NCI-H146 (cell line): ENCODE measurements at places on chromosomes 3 and 15.

- no peak for DNase-seq
These were observed 106.1 kb downstream of the MEGF11 start for GRCh38 chr15:66147440-66147839.

DNA sequence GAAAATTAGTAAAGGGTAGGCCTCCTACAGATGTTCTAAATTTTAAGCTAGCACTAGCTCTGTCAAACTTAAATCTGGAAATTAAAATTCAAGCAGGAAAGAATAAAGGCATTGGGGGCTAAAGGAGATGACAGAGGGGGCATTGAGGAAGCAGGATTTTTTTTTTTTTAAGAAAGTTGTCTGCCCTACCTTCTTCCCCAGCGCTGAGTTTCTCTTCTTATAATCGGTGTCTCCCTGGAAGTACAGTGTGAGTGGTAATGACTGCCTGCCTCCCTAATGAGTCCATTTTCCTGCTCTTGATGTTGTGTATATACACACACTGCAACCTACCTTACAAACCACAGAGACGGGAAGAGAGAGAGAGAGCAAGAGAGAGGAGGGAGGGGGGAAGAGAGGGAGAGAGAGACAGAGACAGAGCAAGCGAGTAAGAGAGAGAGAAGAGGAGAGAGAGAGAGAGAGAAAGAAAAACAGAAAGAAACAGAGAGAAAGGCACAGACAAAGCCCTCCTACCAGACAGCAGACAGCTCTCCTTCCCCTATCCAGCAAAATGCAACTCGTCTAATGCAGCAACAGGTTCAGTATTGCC lies 47.0 kb downstream of the ZBTB20 start:
- peak; percentile 94 for DNase-seq

GRCh38 chr15:26391567-26392194 lies 381.2 kb downstream of the GABRB3 start:
- no peak for DNase-seq

GRCh38 chr3:193996641-193997089 lies 139.3 kb upstream of the HES1 start:
- no peak for DNase-seq

GRCh38 chr3:108599677-108600409 lies 10.3 kb downstream of the DZIP3 start:
- DNase-seq, result no peak

GRCh38 chr15:68328443-68328842 lies 50.9 kb downstream of the FEM1B start:
- DNase-seq, result no peak

DNA sequence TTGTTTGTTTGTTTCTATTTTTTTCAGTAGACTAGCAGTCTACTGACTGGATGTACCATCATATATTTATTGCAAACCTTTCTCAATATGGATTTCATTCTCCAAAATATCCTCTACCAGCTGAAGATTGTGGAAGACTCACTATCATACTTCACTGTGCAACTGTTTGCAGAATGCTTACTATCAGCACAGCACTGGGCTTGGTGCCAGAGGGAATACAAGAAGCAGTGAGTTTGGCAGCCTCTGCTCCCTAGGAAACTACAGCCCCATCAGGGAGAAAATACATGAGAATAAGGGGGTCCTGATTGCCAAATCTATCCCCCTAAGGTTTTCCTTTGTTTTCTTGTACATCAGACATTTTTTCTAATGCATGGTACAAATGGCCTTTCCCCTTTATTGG lies 27.5 kb downstream of the AQP9 start:
- no peak for DNase-seq

DNA sequence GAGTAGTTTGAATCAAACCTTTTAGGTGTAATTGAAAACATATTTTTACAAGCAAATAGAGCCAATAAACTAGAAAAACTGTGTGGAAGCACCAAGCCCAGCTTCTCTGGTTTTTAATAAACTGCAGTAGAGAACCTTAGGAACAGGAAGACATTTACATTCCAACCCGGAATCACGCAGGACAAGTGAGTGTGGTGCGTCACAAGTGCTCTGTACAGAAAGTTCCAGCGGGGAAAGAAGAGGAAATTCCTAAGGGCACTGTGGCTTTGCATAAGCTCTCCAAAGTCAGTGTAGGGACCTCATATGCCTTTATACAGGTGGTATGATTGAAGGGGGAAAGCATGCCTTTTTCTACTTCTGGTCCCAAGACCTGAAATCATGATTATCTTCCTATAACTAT lies 21.6 kb downstream of the COL8A1 start:
- DNase-seq, result no peak

DNA sequence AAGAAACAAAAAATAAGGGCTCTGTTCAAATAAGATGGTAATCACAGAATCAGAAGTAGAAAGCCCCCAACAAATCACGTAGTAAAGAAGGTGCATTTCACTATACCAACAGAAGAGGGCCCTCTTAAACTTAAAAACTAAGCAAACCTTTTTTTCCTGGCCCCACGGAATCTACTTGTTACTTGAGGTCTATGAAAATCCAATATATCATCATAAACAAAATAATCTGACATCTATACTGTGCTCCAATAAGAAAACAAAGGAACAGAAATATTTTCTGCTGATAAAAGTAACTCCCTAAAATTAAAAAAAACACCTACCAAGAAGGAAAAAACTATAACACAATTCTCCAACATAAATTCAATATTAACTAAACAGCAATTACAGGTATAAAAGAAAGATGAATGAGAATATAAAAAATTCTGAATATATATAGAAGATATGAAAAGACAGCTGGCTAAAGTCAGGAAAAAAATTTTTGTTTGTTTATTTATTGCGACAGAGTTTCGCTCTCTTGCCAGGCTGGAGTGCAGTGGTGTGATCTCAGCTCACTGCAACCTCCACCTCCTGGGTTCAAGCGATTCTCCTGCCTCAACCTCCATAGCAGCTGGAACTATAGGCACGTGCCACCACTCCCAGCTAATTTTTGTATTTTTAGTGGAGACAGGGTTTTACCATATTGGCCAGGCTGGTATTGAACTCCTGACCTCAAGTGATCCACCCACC lies 81.8 kb downstream of the CLASP2 start:
- DNase-seq, result peak; percentile 54

DNA sequence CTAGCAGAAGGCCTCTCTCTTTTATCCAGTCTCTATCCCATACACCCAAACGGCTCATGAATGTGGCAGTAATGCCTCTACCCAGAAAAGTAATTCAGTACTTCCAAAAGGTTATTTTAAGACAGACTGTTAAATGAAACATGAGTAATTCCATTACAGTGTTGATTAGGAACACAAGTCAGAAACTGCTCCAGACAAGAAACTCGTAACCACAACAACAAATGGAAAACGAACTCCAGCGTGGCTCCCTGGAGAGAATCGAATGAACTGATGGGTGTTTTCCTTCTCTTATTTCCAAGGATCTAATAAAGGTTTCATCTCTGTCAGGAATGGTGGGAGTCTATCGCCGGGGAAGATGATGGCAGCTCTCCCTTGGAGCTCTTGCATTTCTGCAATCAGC lies 228.4 kb downstream of the MAGI1 start:
- DNase-seq, result no peak

DNA sequence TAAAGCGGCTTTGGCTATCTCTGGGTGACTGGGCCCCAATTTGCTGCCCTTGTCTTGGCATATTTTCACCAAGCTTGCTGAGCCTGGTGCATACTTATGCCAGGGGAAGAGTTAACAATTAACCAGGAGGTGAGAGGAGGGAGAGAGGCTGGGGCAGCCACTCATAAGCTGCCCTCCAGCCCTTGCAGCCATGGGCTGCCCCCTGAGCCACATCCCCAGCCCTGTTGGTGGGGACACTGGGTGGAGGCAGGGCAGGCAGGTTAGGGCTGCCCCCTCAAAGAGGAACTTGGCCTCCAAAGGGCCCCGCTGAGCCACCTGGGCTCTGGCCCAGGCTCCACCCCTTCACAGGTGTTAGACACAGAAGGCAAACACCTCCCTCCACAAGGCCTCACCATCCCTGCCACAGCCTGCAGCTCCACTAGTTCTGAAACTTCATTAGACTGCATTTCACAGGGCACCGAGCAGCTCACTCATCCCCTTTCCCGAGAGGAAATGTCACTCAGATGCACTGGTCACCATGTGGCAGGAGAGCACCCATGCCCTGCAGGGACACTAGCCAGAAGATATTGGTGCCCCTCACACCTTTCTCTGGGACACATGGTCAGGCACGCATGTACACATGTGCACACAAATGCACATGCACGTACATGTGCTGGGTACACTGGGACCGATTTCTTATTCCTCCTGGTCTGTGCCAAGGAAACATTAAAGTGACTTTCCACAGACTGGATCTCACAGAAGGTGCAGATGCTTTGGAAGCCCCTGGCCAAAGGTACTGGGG lies 20.2 kb downstream of the AMOTL2 start:
- no peak for DNase-seq

DNA sequence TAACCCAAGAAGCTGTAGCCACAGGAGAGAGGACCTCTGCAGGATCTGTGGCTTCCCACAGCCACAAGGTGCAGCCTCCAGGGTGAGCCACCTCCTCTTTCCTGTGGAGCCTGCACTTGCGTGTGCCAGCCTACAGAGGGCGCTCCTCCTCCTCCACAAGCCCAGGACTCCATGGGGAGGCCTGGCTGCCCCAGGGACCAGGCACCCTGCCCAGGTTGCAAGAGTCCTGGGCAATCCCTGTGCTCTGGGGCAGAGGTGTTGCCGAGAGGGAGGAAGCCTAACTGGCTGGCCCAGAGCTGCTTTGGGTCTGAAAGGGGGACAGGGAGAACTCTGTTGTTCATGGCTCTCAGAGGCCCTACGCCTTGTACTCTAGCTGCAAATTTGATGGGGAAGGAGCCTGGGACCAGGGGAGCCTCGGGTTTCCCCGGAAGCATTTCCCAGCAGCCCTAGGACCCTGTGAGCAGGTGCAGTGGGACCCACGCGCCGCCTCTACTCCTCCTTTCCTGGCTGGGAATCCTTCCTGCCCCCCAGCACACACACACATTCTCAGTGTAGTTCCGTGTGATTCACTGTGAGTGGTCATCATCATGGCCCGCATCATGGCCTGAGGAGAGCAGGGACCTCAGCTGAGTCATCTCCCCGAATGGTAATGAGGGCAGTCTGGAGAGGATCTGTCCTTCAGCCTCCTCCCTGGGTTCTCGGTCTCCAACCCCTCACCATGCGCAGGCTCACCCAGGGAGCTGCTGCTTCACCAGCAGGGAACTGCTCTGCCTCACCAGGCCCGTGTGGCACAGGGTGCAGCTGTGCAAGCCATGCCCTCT lies 24.3 kb downstream of the TBC1D21 start:
- DNase-seq, result no peak

DNA sequence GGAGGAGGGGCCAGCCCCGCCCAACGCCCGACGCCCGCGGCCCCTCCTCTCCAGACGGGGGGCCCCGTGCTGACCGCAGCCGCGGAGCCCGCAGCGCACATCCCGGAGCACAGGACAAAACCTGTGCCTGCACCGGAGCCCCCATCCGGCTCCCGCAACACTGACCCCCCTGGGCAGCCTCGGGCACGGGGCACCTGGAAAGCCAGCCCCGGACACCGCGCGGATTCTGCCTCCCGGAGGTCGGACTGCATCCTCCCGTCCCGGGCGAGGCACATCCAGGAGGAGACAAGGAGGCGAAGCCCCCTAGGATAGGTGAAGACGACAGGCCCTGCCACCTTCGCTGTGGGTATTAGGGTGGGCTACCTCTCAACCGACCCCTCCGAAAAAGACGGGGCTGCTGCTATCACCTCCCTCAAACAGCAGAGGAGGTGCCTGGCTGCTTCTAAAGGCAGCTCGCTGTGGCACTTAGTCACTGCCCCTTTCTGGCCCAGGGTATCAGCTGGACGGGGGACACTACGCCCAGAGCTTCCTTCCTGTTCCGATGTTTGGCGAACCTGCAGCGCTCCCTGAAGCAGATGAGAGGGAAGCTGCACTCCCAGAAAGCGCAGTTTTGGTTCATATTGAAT lies 10.6 kb downstream of the XXYLT1 start:
- peak; percentile 78 for DNase-seq

DNA sequence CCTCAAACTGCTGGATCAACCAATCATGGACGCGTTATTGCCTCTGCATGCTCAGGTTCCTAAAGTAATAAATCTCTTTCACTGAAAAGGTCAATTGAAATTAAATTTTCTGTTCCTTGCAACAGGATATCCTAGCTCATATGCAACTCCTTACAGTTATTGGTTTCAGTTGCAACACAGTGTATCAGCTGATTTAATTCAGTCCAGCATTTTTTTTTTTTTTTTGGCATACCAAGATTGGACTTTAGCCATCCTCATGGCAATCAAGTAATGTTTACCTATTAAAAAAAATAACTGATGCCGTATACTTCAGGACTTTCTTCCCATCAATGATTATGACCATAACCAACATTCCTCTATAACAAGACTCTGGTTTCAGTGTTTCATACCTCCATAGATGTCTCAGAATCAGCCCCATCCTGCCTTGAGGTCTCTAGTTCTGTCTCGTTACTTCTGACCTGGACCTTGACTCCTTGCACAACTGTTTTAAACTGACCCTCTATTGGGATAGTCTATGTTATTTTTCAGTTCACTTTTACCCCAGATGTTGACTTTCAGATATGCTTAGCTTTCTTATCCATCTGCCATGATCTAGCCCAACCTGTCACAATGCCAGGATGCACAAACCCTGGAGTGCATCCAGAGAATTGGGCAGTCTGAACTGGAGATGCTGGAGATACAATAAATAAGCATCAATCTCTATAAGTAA lies 265.0 kb upstream of the GADL1 start:
- DNase-seq, result no peak

- peak; percentile 77 for DNase-seq
These were observed 495.5 kb upstream of the CFAP20DC start for GRCh38 chr3:59545374-59545773.

DNA sequence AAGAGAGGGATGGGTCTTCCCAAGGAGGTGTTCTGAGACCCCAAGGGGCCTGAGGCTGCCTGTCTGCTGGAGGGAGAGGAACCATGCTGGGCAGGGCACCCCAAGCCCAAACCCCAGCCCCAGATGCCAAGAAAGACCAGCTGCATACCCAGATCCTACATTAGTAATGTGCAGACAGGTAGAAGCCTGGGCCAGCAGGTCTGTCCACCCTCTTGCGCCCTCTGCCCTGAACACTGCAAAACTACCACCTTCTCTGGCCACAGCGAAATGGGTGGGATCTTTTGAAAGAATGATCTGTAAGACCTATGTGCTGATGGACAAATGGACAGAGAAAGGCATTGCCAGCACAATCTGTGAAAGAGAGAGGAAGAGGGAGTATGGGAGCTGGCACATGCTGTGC lies 283.2 kb downstream of the EPHB1 start:
- peak; percentile 34 for DNase-seq

- no peak for DNase-seq
These were observed 198.9 kb upstream of the LPP start for GRCh38 chr3:187954873-187955586.

DNA sequence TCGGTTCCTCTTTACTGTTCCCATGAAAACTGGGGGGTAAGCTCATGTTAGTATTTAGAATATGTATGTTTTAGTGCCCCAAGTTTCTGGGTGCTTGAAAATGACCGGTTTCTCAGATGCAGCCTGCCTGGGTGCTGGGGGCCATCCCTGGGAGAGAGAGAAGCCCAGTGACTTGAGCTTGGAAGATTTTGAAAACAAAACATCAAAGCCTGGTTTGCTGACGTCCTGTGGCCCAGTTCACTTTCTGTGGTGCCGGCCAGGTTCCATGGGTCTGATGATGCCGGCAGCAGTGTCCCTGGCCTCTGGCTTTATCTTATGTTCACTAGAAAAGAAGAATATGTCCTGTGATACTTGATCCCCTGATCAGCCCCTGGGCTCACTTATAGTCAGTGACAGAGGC lies 17.1 kb downstream of the APBA2 start:
- no peak for DNase-seq

- no peak for DNase-seq
These were observed 14.9 kb downstream of the UBE2E2 start for GRCh38 chr3:23217872-23218554.

GRCh38 chr3:161221806-161222600 lies 892 bp downstream of the NMD3 start:
- peak; percentile 56 for DNase-seq

- DNase-seq, result no peak
These were observed 73.1 kb downstream of the XXYLT1 start for GRCh38 chr3:195197765-195198425.
